ENCODE measurements at places on chromosomes 2 and 18.

DNA sequence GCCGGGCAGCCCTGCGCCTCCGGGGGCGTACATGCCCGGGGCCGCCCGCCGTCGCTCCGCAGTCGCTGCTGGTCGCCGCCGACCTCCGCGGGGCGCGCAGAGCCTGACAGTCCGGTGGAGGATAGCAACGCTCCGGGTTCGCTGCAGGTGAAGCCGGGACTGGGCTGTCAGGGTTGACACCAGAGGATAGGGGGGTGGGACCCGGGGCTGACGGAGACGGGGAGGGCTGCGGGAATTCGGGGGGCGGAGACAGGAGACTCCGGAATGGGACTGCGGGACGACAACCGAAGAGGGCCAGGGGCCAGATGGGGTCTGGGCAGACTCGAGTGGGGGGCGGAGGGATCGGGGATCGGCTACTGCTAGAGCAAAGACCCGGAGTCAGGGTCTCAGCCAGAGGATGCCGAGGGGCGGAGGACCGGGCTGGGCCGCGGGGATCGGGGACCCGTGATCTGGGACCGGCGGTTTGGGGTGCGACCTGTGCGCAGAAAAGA lies 403 bp downstream of the TMEM127 start:
- peak; percentile 38 for DNase-seq

DNA sequence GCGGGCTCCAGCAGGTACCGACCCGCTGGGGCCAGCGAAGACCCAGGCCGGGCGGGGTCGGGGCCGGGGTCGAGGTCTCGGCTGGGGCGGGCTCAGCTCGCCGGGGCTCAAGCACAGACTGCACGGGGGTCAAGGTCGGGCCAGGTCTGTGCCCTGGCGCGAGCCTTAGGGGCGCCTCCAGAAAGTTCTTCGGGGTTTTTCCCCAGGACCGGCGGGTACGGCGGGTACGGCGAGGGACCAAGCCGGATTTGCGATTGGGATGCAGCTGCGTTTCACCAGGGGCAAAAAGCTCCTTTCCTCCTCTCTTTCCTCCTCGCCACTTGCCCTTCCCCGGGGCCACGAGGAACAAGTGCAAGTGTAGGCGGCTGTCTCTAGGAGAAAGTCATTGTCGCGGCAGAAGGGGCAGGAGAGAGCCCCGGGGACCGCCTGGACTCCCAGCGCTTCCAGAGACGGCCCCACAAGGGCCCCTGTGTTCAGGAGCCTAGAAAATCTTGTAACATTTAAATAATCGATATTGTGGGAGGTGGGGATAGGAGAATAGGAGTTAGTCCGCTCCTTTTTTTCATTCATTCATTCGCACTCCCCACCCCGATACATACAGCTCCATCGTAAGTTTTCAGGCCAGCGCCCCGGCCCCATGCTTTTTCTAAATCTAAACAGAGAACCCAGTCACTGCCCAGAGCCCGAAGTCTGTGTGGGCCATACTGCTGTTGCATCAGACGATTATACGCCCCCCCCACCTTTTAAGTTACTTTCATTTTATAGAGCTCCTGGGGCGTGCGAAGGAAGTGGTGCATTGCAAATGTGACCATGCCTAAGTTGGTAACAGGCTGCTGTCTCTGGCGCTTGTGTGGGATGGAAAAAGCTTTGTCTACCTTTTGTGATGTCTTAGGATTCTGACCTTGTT lies 679 bp downstream of the PMAIP1 start:
- DNase-seq: peak; percentile 40

DNA sequence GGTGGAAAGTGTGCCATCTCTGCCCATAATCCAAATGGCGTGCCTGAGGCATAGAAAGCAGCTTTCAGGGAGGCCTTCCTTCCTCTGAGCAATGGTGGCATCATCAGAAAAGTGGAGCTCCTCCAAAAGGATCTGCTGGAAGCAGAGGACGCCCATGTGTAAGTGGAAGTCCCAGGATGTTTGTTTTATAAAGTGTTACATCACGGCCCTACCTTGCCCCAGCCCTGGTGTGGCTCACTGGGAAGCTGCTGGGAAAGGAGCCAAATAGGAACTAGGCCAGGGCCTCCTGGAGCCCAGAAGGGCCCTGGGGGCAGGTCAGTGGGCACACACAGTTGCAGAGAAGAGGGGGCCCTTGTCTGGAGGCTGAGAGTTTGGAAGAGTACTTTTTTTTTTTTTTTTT lies 4.2 kb upstream of the ODC1 start:
- no peak for DNase-seq

DNA sequence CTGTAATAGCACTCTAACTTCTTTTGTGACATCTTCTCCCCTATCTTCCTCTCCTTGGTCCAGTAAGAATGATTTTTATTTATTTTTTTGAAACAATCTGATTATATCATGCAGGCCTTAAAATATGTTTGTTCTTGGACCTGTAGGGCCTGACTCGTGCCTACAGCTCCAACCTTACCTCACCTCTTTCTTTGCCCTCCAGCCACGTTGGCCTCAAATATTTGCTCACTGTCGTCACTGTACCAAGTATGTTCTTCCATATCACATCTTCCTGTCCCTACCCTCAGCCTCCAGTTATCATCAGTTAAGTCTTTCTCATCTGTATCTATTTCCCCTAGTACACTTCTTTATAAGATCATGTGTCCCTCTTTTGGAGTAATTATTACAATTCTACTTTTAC lies 125.5 kb downstream of the CDH7 start:
- DNase-seq: no peak
